Naive B cell (primary cell): ENCODE measurements at places on chromosomes 1 and 21. TPM values are rescaled to one million over a fixed set of nuclear protein-coding genes. Genes with fewer than 3 reads are reported as not detected.

DNA sequence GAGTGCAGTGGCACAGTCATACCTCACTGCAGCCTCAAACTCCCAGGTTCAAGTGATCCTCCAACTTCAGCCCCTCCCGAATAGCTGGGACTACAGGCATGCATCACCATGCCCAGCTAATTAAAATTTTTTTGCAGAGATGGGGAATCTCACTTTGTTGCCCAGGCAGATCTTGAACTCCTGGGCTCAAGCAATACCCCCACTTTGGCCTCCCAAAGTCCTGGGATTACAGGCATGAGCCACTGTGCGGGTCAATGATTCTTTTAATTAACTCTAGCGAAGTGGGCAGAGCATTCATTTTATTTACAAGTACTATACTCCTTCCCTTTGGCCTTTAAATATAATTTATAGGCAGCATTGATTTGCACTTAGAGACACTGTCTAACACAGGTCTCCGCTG, 2.5 kb upstream of the OTUD3 start:
- DNase-seq: no peak

DNA sequence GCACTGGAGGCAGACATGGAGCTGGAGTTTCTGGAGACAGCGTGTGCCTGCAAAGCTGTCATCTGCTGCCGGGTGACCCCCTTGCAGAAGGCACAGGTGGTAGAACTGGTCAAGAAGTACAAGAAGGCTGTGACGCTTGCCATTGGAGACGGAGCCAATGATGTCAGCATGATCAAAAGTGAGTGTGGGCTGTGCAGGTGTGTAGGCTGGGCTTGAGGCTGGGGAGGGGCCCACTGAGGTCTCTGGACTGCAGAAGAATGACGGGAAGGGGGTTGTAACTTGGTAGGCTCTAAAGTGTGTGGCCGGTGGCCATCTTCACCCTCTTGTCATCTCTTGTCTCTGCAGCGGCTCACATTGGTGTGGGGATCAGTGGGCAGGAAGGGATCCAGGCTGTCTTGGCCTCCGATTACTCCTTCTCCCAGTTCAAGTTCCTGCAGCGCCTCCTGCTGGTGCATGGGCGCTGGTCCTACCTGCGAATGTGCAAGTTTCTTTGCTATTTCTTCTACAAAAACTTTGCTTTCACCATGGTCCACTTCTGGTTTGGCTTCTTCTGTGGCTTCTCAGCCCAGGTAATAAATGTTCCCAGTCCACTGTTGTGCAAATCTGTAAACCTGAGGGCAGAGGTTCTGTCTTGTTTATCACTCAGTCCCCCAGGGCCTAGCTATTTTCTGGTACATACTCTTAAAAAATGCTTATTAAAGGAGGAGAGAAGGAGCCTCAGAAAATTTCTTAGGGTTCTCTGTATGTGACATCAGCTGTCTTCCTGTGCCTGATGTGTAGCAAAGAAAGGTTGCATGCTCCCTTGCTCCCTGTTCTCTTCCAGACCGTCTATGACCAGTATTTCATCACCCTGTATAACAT, 19.9 kb downstream of the ATP8B2 start:
- no peak for DNase-seq

- DNase-seq: no peak
These were observed 217.6 kb upstream of the SAMSN1 start for GRCh38 chr21:14763695-14764064.

IFI44L gene
- polyA plus RNA-seq: 5.7 TPM

- no peak for DNase-seq
These were observed 570 bp downstream of the KCND3 start for GRCh38 chr1:111988743-111989453.

- no peak for DNase-seq
These were observed 64.6 kb downstream of the ERI3 start for GRCh38 chr1:44290250-44291094.
